NCI-H524 (cell line): ENCODE measurements at places on chromosomes 5 and 9.

DNA sequence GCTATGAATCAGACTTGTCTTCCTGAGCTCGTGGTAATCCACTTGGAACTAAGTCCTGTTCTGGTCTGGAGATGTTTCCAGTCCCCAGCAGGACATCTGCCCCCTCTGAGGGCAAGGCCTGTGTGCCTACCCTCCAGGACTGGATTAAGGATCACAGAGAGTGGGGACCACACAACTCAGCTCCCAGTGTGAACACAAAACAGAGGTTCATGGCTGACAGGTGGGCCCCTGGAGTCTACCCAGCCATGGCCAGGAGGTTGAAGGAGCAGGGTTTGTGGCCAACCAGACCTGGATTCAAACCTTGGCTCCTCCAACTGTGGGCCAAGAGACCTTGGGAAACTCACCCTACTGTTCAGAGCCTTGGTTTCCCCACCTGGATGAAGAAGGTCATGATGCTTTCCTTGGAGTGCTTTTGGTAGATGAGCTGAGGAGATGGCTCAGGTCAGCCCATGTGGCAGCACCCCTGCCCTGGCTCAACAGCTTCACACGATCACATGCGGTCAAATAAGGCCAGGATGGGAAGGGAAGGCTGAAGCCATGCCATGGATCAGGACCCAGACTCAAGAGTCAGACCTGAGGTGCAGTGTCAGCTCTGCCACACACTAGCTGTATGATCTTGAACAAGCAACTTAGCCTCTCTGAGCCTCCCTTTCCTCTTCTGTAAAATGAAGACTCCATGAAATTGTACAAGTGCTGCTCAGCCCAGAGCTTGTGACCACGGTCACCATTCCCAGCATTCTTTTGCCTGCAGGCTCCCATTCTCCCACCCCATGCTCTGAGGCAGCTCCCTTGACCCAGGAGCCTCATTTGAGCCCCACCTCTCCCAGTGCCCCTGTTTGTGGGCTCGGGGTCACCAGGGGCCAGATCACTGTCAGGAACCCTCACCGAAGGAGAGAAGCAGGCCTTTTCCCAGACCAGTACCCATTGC is 27.3 kb upstream of the ANGPTL2 start:
- no peak for DNase-seq

DNA sequence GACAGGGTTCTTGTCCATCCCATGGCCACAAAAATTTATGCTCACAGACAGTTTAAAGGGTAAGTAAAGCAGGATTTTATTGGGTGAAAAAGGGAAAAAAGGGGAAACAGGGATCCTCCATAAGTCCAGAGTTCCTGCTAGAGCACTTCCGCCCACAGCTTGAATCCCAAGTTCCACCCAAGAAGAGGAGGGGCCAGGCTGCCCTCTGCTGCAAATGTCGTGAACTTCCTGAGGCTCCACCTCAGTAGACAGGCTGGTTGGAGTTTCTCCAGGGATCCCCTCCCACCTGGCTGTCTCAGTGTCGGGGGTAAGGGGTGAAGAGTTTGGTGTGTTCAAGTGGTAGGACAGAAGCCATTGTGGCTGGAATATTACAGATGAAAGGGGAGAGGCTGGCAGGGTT is 275.0 kb upstream of the SGCD start:
- DNase-seq: peak; percentile 51

GRCh38 chr9:128916204-128916603 is 4.6 kb upstream of the PHYHD1 start:
- no peak for DNase-seq

DNA sequence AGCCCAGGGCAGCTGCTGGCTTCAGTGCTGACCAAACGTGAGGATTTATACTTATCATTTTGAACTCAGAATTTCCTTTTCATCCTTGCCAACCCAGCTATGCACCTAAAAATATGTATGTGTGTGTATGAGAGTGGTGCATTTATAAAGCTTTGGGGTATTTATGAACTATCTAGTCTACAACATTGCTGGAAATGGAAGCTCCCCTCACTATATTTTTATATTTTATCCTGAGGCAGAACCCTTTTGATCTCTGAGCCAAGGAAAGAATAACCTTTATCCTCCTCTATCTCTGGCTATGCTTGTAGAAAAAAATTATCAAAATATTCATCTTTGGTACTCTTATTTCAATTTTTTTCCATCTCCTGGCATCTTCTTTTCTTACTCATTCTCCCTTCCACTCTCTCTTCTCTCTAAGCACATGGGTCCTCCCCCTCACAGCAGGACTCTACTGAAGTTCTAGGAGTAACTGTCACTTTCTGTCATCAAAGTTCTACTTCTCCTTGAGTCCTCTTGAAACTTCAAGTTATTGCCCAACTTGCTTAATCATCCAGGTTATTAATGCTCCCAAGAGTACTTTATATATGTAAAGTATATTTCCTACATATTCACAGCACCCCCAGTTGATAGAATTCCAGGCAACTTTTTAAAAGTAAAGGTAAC is 190.9 kb downstream of the HINT1 start:
- no peak for DNase-seq

DNA sequence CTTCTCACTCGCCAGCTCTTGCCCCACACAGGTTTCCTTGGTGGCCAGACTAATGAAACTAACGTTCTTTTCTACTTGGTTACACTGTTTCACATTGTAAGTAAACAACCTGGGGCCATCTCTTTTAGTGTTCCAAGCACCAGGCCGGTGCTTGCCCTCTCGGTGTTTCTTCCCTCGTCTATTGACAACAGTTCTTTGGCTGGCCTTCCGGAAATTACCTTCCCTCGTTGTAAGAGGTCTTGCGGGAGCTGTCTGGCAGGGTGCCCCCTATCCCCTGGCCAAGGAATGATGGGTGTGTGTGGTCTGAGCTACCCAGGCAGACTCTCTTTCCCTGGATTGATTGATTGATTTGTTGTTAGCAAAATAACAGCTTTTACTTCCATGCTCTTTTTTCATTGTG is 918 bp upstream of the MYMK start:
- DNase-seq: no peak

DNA sequence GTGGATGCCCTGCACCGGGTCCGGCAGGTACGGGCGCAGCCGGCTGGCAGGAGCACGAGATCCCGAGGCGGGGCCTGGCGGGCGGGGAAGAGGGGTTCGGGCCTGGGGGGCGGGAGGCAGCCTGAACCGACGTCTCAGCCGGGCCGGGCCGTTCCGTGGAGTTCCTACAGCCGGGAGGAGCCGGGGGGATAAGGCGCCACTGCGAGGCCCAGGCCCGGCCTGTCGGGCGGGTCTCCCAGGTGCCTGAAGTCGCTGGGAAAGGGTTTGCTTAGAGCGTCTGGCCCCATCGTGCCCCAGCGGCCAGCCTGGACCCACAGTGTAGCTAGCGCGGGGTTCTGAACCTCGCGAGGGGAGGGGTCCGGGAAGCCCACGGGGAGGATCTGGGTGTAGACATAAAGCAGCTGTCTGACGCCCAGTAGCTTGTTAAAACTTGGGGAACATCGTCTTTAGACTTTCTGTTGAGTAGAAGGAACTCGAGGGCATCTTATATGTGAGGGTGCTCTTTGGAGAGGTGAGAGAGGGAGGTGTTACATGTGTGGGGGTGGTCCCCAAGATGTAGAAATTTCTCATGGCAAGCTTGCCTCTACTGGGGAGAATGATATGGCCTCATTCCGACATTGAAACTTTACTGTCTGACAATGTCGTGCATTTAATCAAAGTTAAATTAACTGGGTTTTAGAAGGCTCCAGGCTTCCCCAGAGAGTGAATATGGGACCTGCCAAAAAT is 524 bp downstream of the FUBP3 start:
- no peak for DNase-seq

DNA sequence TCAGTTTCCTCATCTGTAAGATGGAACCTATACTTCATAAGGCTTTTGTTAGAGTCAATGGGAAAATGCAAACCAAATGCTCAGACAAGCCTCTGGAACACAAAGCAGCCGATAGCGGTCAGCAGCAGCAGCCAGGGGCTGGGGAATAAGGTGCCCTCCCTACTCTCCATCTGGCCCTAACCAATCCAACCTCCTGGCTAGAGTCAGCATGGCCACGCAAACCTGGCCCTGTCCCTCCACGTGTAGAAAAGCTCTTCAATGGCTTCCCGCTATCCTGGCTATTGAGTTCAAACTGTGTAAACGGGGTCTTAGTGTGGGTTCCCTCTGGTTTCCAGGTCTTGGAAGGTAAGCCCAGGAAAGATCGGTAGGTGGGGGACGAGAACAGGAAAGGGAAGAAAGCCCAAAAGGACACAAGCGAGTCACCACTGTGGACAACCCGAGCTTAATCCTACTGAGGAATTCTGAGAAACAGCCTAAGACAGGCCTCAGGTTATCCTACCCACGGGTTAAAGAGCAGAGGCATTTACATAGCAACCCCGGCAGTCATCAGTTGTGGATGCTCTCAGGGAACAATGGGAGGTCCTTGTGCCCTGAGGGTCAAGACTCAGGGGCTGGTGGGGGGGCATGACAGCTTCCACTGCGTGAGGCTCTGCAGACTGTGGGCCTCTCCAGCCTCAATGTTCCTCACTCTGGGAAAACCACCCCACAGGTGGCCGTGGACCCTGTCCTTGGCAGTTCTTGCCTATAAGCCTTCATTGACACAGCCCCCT is 30.9 kb downstream of the FABP6 start:
- no peak for DNase-seq
